ENCODE measurements at places on chromosomes 7 and 10.

GRCh38 chr7:78499971-78500370 lies 701.4 kb downstream of the PHTF2 start:
- no peak for DNase-seq

DNA sequence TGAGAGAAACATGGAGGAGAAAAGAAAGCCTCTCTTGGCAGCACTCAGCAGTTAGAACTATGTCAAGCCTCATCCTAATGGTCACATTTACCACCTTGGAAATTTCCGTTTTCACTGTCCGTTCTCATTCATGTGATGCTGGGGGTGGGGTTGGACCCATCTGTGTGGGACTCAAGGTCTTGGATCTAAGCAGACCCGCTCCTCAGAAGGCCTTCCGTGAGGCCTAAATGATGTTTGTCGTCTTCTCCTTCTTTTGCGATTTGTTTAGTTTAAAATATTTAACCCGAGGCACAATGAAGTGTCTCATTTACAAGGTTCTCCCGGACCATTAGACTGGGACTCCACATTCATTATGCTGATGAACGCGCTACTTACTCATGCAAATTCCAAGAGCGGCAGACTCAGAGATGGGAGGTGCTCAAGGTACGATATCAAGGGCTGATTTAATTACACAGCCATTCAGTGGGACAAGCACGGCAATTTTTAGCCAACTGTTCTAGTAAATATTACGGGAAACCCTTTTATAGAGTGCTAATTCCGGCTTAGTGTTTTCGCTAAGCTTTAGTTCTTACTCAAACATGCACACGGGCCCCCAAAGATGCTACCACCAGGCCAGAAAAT lies 109.1 kb upstream of the EFCAB10 start:
- DNase-seq = no peak

GRCh38 chr10:5600908-5601307 lies 65.5 kb downstream of the ASB13 start:
- DNase-seq = no peak

GRCh38 chr7:12683678-12684585 lies 3.5 kb upstream of the ARL4A start:
- DNase-seq = no peak

- no peak for DNase-seq
Observed at GRCh38 chr10:95650232-95650631, 6.3 kb downstream of the ALDH18A1 start.

DNA sequence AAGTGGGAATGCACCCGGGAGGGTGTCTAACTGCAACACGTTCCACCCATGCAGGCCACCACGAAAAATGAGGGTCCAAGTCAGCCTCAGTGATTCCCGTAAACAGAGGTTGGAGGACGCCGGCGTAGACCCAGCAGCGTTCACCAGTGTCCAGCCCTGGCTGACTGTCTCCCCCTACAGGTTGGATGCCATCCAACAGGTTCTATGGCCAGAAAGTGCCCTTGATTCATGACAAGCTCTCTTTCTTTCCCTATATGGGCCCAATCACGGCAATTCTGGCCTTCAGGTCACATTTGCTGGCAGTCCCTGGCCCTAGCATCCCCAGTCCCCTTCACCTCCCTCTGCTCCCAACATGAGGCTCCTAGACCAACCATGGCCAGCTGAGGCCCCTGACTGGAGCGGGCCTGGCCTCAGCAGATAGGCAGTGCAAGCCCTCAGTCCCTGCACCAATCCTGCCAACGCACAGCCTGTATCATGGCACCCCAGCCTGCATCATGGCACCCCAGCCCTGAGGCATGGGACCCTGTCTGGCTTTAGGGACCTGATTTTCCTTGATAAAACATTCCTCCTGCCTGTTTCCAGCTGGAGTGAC lies 227.4 kb downstream of the GRID1 start:
- no peak for DNase-seq

DNA sequence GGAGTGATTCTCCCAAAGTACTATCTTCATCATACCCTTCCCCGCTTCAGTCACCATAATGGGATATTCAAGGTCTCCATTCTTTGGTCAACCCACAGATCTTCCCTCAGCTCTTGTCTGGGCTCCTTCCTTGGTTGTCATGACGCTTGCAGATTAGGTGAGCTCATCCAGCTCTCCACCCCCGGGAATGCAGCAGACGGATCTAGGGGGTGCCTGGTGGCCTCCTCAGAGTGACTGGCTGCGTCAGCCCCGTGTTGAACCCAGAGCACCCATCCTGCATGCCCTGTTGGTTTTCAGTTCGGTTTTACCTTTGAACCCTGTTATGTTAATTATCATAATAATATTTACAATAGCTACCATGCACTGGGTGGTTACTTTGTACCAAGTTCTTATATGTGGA lies 6.4 kb downstream of the NEURL1 start:
- no peak for DNase-seq

- DNase-seq = no peak
Observed at GRCh38 chr7:3151784-3152183, 108.1 kb upstream of the CARD11 start.

DNA sequence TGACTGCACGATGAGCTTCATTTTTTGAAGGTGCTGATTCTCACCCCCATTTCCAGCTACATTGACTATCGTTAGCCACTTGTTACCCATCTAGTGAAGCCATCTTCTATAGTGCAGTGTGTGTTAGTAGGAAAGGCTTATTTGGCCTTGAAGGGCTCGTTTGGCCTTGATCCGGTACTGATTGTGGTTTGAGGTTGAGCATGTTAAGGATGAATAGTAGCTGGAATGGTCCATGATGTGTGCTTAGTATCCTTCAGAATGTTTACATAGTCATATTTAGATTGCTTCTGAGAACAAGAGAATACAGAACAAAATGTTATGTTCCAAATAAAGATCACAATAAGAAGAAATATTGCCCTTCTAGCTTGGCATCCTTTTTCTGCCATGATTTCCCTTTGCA lies 591.5 kb downstream of the AUTS2 start:
- DNase-seq = no peak

- no peak for DNase-seq
Observed at GRCh38 chr7:1503390-1503789, 799 bp downstream of the INTS1 start.

DNA sequence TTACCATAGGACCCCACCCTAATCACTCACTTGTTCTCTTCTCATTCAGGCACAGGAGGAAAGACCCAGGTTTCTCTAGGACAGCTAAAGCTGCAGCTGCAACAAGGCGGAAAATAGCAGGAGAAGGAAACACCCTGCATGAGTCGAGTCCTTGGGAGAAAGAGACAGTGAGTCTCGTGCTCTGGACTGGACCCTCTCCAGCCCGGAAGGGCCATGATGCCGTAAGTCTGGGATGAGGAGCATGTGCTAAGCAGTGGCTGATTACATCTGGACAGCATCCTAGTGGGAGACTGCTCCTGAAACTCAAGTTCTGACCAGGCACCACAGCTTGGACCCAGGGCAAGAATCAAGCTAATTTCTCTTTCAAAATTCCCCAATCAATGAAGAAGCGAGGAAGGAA lies 39.4 kb downstream of the FBXW4 start:
- DNase-seq = no peak

DNA sequence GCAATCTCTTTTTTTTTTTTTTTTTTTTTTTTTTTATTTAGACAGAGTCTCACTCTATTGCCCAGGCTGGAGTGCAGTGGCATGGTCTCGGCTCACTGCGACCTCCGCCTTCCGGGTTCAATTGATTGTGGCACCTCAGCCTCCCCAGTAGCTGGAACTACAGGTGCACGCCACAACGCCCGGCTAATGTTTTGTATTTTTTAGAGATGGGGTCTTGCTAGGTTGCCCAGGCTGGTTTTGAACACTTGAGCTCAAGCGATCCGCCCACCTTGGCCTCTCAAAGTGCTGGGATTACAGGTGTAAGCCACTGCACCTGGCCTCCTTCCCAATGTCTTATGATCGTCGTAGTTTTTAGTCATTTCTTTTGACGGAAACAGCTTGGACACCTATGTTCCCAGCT lies 6.6 kb upstream of the ZNF853 start:
- no peak for DNase-seq

GRCh38 chr7:8084836-8085235 lies 116.2 kb downstream of the GLCCI1 start:
- no peak for DNase-seq

GRCh38 chr10:119466655-119467054 lies 75.9 kb downstream of the RGS10 start:
- peak; percentile 9 for DNase-seq

- no peak for DNase-seq
Observed at GRCh38 chr7:154451480-154452457, 399.6 kb downstream of the DPP6 start.

All from stimulated activated CD8-positive, alpha-beta memory T cell treated with anti-CD3 and anti-CD28 coated beads, Interleukin-12 subunit alpha, Interleukin-12 subunit beta, amount 100 ng/mL, for 4 hours (primary cell).